T-helper 2 cell treated with Interferon-gamma antibody and Interleukin-4, amounts not matched to agents 5 μg/mL and 100 μg/mL, for 36 hours (primary cell): ENCODE measurements at places on chromosomes 13 and 19.

GRCh38 chr19:11504502-11505031, 1.1 kb downstream of the ZNF653 start:
- no peak for DNase-seq

- DNase-seq: no peak
Observed at GRCh38 chr13:79946556-79946955, 394.4 kb downstream of the SPRY2 start.

DNA sequence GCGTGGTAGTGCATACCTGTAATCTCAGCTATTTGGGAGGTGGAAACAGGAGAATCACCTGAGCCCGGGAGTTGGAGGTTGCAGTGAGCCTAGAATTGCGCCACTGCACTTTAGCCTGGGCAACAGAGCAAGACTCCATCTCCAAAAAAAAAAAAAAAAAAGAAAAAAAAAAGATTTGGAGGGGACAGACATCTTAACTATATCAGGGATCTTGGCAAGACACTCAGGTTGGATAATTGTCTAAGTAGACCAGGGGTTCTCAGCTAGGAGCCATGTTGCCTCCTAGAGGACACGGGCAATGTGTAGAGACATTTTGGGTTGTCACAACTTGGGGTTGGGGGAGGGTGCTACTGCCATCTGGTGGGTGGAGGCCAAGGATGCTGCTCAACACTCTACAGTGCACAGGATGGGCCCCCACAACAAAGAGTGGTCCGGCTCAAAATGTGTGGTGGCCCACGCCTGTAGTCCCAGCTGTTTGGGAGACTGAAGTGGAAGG, 1.9 kb upstream of the ZNF580 start:
- DNase-seq: peak; percentile 58

- no peak for DNase-seq
Observed at GRCh38 chr13:62875118-62875640, 1459.5 kb upstream of the PCDH20 start.

- no peak for DNase-seq
Observed at GRCh38 chr13:30074955-30075614, 224.7 kb upstream of the UBL3 start.

DNA sequence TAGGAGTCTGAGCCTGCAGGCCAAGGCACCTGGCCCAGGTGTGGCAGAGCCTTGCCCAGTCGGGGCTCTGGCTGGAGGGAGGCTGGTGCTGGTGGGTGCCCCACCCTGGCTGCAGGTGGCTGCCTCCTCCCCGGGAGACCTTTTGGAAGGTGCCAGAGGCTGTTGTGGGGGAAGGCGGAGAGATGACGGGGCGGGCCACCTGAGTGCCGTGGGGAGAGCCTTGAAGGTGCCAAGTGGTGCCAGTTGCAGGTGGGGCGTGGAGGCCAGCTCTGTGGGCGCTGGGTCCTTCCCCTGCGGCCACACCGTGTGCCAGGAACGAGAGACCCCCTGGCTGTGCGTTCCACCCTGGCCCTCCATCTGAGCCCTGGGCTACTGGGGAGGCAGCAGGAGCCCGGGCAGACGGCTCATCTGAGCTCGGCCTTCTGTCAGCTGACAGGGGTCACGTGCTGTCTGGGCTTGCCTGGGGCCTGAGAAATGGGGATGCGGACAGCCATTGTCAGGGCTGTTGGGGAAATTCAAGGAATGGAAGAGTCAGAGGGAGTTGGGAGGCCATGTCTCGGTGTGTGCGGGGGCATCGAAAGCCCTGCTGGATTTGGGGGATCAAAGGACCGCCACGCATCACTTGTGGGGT, 20.9 kb downstream of the CEBPA start:
- no peak for DNase-seq

GRCh38 chr13:97327086-97327485, 105.0 kb downstream of the MBNL2 start:
- no peak for DNase-seq

- no peak for DNase-seq
Observed at GRCh38 chr13:113769106-113769505, 10.1 kb downstream of the TMEM255B start.
